ENCODE measurements at places on chromosomes 12 and 14.

DNA sequence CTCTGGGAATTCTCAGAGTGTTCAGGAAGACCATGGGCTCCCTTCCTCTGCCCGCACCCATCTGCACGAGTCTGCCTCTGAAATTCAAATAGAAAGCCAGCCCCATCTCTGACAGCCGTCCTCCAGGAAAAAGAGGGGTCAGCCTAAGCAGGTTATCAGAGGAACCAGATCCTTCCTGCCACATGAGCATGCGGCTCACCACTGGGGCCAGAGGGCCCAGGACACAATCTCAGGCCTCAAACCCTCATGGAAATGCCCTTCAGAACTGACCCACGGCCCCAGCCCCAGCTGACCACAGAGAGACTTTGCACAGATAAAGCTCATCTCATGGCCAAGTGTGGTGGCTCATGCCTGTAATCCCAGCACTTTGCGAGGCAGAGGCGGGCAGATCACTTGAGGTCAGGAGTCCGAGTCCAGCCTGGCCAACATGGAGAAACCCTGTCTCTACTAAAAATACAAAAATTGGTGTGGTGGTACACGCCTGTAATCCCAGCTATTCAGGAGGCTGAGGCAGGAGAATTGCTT lies 23.2 kb downstream of the PXN start:
- no peak for DNase-seq

DNA sequence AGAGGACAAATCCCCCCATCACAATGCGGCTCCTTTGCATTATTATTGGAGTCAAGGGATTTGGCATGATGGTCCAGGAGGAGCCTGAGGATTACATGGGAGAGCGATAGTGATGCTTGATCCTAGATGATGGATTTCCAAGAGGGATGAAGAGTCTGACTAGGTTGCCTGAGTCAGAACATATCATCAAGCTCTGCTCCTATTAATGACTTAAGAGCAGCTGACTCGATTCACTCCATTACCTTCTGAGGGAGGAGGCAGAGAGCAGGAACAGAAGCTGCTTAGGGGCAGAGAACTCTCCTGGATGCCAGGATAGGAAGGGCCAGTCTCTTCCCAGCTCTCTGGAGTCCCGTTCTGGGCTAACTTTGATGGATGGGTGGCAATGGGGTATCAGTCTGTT lies 54.0 kb upstream of the CISTR start:
- DNase-seq: no peak

DNA sequence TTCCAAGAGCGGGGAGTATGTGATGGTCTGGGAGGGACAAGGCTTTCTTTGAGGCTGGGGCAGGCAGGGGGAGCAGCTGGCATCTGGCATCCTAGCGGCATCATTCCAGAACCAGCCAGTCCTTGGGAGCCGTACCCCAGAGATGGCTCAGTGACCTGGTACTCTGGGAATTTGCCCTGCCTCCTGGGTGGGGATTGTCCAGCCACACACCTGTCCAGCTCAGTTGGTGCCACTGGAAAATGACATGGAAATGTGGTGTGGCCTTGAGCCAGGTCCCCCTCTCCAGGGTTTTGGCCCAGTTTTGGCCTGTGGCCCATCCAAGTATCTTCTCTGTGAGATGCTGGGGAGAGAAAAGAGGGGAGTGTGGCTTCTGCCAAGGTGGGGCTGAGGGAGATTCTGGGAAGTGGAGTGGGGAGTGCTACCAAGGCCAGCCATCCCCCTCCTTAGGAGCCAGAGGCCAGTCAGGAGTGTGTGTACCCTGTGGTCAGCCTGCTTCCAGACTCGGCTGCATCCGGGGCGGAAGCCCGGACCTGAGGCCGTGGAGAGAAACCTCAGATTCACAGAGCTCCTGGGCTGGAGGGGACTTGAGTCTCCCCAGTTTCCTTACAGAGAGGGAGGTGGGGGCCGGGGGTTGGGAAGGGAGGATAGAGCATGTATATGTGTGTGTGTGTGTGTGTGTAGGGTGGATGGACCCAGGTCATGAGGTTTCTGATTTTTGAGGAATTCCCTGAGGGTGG lies 14.7 kb upstream of the KRT80 start:
- no peak for DNase-seq

DNA sequence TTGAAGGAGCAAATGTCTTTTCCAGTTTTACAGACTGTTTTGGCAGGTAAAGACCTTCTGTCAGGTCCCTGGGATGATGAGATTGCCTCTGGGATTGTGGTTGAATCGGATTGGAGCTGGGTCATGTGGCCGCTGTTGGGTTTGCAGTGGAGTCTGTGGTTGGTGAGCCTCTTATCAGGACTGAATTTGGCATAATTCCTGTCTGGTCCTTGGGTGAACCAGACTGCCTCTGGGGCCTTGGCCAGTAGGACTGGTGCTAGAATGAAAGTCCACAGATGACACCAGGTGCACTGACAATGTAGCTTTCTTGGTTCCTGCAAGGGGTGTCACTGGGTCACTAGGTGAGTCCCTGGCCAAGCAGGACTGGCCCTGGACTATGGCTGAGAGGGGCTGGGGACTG lies 155.3 kb downstream of the TPH2 start:
- no peak for DNase-seq

DNA sequence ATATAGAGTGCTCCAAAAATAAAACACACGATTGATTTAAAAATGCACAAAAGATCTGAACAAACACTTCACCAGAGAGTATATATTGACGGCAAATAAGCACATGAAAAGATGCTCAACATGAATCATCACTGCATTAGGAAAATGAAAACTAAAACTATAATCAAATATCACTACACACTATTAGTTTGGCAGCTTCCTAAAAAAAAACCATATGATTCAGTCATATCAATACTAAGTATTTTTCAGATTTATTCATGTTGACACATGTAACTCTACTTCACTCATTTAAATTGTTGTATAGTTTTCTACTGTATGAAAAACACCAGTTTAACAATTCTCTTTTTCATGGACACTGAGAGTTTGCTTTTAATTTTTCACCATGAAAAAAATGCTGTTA lies 41.6 kb downstream of the EXOC5 start:
- DNase-seq: no peak

- DNase-seq: no peak
Measured at GRCh38 chr12:46134852-46135251, 134.0 kb downstream of the SLC38A1 start.

GRCh38 chr14:56057071-56057741 lies 61.0 kb upstream of the PELI2 start:
- no peak for DNase-seq

DNA sequence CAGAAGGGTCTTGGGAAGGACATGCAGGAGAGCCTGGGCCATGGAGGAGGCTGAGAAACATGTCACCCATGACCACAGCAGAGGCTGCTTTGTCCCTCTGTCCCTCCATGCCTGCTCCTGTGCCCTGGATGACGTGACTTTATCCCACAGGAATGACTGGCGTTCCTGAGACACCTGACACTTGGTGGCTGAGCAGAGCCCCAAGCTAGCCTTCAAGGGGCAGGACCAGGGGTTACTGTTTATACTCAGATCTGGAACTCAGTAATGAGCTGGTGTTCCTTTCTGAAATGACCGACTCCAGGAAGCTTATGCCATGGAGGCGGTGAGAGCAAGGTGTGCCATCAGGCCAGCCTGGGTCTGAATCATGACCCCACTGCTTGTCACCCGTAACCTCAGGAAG lies 44.2 kb downstream of the ZFP36L1 start:
- no peak for DNase-seq

DNA sequence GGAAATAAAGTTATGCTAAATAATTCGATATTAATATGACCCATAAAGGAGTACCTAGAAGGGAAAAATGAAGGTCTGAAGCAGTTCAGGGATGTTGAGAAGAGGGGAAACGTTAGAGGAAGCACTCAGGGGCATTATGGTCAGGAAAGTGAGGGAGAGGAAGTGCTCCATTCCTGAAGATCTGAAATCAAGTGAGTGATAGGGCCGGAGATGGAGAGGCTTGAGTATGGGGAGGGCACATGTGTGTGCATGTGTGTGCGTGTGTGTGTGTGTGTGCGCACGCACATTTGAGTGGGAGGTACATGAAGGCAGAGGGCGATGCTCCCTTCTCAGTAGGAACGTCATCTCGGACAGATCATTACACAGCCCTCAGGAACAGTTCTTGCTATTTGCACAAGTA lies 4.9 kb upstream of the DCD start:
- no peak for DNase-seq

Data from stimulated activated CD8-positive, alpha-beta memory T cell treated with anti-CD3 and anti-CD28 coated beads, Interleukin-2, amount 100 ng/mL, for 1 hour (primary cell).